ENCODE measurements at places on chromosomes 3 and 15.
A peak's percentile ranks its signal among the peaks of the same experiment; 100 is the strongest.

GRCh38 chr3:44913868-44914468 lies 39.6 kb downstream of the TGM4 start:
- peak; percentile 56 for DNase-seq

DNA sequence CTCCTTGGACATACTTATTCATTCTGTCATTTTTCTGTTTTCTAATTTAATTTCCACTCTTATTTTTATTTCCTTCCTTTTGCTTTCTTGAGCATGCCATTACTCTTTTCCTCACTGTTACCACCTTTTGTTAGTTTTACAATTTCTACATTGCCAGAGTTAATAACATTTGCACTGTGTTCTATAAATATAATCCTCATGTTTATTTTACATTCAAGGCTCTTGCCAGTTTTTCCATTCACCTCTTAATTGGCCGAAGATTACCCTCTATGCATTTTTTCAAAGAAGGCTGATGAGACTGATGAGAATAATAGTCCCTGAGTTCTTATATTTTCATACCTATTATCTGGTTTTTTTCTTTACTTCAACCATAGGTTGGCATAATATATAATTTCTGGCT lies 10.5 kb downstream of the BTD start:
- DNase-seq: no peak

GRCh38 chr3:51063053-51063452 lies 322.0 kb upstream of the MANF start:
- DNase-seq: no peak

DNA sequence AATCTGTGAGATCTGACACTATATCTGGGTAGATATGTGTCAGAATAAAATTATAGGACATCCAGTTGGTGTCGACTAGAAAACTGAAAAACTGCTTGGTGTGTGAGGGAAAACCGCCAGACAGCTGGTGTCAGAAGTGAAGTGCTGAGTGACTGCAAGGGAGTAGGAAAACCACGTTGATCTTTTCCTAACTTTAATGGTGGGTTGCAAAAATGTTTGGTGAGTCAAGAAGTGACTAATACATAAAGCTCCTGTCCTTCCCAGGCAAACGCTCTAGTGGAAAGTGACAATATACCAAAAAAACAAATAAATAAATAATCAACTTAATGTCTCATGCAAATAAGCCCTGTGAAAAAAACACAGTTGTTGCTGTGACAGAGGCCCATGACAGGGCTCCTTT lies 7.3 kb upstream of the CD96 start:
- DNase-seq: peak; percentile 56

DNA sequence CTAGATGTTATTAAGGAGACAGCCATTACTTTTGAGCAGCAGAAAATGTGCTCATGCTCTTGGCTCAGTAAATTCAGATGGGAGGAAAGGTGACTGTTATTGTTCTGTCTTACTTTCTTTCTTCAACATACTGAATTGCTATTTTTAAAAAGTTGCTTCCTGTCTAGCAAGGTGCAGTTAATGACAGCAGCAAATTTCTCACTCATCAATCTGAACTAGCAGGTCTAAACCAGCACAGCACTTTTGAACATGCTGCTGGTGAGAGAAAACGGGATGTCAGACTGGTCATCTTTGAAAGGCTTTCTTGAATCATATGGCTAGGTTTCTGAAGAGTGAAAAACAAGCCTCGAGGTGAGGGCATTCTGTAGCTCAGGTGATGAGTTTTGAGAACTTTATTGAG lies 384.7 kb downstream of the MFSD1 start:
- DNase-seq: no peak

DNA sequence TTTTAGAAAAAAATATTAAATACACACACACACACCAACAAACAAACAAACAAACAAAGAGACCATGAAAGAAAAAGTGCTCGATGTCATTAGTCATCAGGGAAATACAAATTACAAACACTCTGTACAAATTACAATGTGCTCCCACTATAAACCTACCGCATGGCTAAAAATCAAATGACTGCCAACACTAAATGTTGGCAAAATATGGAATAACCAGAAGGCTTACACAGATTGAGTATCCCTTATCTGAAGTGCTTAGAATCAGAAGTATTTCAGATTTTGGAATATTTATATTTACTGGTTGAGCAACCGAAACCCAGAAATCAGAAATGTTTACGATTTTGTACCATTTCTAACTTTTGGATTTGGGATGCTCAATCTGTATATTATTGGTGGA lies 33.4 kb downstream of the CDV3 start:
- no peak for DNase-seq

GRCh38 chr3:193418576-193419373 lies 40.2 kb upstream of the ATP13A5 start:
- DNase-seq: no peak

GRCh38 chr3:170558427-170558826 lies 27.4 kb downstream of the SLC7A14 start:
- DNase-seq: no peak

GRCh38 chr15:40067921-40068624 lies 29.1 kb upstream of the SRP14 start:
- DNase-seq: no peak

- DNase-seq: no peak
Measured at GRCh38 chr3:59803268-59803667, 753.4 kb upstream of the CFAP20DC start.

DNA sequence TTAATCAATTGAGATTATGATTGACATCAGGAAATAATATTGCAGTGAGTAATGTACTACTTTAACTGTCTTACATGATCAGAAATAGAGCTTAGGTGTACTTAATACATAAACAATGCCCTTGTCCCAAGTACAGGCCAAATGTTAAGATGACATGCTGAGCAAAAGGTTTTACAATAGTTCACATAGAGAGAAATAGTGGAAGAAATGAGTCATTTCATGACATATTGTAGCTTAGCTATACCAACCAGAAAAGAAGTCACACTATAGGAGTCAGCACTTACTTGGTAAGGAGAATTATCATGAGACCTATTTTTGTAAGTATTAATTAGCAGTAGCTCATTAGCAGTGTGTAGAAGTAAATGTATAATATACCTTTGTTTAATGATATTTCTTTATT lies 96.4 kb upstream of the NANOGP8 start:
- no peak for DNase-seq

- DNase-seq: no peak
Measured at GRCh38 chr3:23219117-23219516, 16.0 kb downstream of the UBE2E2 start.

DNA sequence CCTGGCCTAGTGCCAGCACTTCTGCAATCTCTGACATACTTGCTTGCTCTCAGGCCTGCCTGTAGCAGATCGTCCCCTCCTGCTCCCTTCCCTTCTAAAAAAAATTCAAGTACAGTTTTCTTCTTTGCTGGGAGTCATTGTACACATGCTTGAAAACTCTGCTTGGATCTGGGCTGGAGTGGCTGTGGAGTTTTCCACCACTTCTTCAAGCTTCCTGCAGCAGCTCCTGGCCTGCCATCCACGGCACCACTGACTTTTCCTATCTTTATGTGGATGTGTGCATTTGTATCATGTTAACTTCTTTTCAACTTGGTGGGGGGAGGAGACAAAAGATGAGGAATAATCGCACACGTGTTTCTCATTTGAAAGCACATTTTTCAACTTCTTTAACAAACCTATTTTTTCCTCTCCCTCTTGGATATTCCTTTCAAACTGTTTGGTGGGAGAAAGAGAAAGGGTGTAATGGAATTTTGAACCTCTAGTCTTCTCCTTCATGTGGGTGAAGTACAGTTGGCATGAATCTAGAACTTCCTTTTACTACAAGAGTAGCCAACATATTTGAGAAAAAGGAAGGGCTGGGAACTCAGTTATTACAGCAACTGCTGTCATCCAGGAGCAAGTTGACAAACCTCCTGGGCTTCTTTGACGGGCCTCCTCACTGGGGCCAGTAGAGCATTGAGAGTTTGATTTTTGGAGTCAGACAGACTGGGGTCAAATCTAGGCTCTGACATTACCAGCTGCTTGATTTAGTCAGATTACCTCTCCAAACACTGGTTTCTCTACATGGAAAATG lies 61.2 kb upstream of the LRTM1 start:
- DNase-seq: peak; percentile 59

GRCh38 chr3:32066686-32067085 lies 39.7 kb upstream of the GPD1L start:
- no peak for DNase-seq

DNA sequence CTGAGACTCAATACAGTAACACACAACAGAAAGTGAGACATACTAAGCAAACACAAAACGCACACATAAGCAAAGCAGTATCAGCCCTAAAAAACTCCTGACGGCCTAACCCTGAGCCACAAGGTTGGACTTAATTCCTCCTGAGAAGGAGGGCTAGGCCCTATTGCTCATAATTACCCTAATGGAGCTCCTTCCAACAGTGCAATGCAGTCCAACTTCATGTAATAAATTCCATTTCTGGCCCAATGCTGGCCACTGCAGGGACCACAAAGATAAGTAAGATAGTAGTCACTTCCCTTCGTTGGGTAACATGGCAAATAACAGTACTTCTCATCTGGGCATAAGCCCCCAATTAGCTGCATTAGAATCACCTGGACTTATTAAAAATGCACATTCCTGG lies 4.2 kb downstream of the VPS39 start:
- no peak for DNase-seq

DNA sequence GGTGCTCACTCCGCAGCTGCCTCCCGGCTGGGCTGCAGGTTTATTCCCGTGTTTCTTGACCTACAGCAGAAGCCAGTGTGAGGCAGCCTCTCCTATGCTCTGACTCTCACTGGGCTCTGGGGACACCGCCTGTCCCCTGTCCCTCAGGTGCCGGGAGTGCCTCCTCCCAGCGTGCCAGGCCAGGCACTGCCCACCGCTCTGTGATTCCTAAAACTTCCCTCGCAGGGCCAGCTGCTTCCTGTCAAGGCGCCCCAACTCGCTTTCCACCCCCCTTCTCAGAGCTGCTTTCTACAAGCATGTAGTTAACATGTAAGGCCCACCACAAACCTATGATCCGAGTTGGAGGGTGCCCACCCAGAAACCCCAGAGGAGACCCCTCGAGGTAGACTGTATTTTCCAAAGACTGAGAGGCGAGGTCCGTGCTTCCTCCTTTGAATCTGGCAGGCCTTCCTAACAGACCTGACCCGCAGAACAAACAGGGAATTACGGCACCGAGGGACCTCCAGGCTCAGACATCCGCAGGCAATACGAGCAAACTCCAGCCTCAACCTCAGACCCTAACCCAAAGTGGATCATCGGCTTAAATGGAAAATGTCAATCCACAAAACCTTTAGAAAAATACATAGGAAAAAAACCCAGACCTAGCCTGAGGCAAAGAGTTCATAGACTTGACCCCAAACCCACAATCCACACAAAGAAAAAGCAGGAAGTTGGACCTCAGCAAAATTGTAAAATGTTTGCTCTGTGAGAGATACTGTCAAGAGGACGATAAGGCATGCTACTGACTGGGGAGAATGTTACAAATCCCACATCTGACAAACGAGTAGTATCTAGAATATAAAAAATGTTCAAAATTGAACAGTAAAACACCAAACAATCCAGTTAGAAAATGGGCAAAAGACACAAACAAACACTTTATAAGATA lies 121.3 kb upstream of the IQSEC1 start:
- DNase-seq: no peak

- no peak for DNase-seq
Measured at GRCh38 chr15:63877713-63878271, 44.0 kb upstream of the HERC1 start.

DNA sequence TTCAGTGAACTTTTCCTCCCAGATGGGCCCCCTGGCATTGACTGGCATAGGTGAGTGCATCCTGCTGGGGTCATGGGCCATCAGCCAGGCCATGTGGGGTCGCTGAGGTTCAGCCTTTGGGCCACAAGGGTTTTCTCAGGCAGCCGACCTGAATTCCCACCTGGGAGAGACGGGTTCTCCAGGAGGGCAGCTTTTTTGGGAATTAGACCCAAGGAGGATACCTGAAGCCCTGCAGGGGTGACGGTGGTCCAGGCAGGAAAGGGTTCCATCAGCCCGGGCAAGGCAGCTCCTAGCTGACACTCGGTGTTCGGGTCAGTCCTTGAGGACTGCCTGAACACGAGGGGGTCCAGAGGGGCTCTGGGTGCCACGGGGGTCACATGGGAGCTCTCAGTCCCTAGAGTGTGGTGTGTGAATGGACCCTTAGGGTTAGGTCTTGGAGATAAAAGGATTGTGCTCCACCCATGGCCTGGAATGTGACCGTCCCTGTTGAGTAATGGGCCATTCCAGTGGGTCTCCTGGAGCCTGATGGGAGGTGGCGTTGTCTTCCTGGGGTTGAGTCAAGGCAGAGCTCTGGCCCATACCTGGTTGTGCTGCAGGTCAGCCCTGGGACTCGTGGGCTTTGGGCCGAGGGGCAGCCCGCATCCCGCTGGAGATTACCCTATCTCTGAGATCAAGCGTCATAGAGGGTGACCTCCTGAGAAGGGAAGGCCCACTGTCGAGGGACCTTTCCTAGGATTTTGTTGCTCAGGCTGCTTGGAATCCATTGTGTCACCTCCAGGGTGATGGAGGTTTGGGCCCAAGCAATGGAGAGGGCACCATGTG lies 192.8 kb downstream of the UBE3A start:
- DNase-seq: no peak

GRCh38 chr3:184334470-184335158 lies 2.8 kb upstream of the FAM131A start:
- no peak for DNase-seq

GRCh38 chr15:39239562-39239961 lies 341.3 kb upstream of the THBS1 start:
- no peak for DNase-seq

- DNase-seq: no peak
Measured at GRCh38 chr3:52388933-52389332, 56.0 kb downstream of the SEMA3G start.

GRCh38 chr3:112741983-112742382 lies 101.0 kb upstream of the CCDC80 start:
- DNase-seq: no peak

- no peak for DNase-seq
Measured at GRCh38 chr3:103166890-103167289, 732.1 kb downstream of the ZPLD1 start.

DNA sequence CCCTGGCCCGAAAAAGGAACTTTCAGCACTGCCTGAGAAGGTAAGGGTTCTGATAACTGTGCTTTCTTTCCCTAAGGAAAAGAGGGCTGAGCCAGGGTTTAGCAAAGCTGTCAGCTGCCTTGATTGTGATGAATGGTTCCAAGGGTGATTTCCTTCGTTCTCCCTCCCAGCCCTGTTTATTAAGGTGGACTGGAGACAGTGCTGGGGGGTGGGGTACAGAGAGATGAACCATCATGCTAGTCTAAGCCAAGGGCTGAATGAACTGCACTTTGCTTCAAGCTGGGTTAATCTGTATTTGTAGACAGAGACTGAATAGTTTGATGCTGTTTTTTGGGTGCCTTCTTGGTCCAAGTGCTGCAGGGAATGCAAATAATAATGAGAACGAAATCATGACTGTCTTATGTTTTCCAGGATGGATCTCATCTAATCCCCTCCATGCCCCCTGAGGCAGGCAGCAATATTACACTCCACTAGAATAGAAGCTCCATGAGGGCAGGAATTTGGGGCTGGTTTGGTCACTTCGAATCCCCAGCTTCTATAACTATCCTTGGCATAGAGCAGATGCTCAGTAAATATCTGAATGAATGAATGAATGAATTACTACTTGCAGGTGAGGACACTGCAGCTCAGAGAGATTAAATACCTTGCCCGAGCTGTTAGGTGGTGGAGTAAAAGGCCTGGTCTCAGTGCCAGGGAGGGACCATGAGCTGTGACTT lies 10.9 kb downstream of the PXYLP1 start:
- DNase-seq: no peak

GRCh38 chr3:69370901-69371301 lies 15.0 kb downstream of the FRMD4B start:
- DNase-seq: no peak

GRCh38 chr15:67082007-67082536 lies 16.7 kb downstream of the SMAD3 start:
- DNase-seq: no peak
